ENCODE measurements at places on chromosomes 2 and 18.

DNA sequence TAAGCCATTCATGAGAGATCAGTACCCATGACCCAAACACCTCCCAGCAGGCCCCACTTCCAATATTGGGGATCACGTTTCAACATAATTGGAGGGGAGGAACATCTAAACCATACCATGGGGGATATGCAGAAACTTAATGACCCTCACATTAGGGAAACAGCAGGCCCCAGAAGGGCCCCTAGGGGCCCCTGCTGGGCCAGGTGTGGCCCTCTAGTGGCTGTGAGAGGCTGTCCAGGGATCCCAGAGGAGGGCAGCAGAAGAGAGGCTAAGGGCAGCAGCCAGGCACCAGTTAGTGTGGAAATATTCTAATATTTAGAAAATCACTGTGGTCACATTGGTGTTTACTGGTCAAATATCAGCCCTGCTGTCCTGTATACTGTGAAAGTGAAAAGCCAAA, 49.3 kb upstream of the ANKRD44 start:
- no peak for DNase-seq

GRCh38 chr2:135072125-135072997, 20.3 kb downstream of the RAB3GAP1 start:
- no peak for DNase-seq

DNA sequence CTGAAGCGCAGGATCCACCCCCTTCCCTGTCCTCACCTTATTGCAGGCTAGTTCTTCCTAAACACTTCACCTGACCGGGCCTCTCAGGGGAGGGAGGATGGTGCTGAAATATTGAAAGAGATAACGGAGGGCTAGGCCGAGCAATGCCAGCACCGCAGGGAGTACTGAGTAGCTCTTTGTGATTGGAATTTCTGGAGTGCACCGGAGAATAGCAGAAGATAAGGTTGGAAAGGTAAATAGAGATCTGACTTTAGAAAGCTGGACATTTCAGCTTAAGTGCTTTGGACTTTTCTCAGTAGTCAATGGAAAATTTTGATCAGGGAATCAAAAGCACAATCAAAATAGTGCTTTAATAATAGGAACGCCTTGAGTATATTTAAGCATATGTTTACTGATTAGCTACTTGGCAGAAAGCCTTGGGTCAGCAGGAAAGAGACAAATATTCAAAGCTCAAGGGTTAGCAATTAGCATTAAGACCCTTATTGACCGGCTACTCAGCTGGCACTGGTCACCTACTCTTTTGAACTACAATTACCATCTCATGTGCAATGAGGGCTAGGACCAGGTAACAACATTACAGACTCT, 142.9 kb upstream of the NDUFV2 start:
- no peak for DNase-seq

GRCh38 chr2:174300114-174300513, 34.6 kb upstream of the SP9 start:
- no peak for DNase-seq

- DNase-seq = no peak
Observed at GRCh38 chr18:50395093-50395492, 20.2 kb downstream of the SKA1 start.

GRCh38 chr2:173652767-173653431, 298.2 kb downstream of the CDCA7 start:
- DNase-seq = no peak

DNA sequence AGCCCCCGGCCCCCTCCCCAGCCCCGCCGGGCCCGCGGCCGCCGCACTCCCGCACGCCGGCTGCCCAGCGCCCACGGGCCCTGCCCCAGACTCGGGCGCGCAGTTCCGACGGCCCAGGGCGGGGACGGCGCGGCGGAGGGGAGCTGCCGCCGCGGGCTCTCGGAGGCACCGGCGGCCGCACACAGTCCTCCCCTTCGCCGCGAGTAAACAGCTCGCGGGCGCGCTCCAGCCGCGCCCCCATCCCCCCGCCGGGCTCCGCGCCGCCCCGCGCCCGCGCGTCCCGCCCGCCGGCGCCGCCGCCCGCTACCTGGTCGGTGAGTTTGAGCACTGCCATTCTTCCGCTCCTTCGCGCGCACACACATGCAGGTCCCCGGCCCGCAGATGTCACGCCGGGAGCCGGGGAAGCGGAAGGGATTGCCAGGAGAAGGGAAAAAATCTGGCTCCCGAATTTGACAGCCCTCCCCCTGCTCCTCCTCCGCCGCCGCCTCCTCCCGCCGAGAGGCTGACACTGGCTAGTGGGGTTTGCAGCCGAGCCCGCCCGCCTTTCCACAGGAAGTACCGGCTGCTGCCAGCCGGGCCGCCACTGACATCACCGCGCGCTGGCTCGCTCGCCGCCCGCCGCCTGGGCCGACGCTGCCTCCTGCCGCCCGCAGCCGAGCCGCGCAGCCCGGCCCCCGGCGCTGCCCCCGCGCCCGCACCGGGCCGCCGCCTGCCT, at the start of gene ANKRD44:
Gene ANKRD44 (minus strand): TSS at position 510 of the 715 bp plus-strand sequence. CDS start 176 bp downstream, at position 334.
- DNase-seq = peak; percentile 70

DNA sequence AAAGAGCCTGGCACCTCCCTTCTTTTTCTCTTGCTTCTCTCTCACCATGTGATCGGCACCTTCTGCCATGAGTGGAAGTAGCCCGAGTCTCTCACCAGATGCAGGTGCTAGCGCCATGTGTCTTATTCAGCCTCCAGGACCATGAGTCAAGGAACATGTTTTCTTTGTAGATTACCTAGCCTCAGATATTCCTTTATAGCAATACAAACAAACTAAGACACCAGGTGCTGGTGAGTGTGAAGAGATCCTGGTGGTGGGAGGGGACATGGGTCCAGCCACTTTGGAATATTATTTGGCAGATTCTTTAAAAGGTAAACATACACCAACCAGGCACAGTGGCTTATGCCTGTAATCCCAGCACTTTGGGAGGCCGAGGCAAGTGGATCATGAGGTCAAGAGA, 5.9 kb upstream of the USP40 start:
- no peak for DNase-seq

- DNase-seq = no peak
Observed at GRCh38 chr2:172445851-172446250, 18.5 kb downstream of the ITGA6 start.

GRCh38 chr2:199228887-199229819, 228.6 kb downstream of the SATB2 start:
- no peak for DNase-seq

- peak; percentile 35 for DNase-seq
Observed at GRCh38 chr2:20106746-20107145, 55.3 kb upstream of the LAPTM4A start.

- no peak for DNase-seq
Observed at GRCh38 chr2:165568361-165568760, 98.9 kb downstream of the CSRNP3 start.

- no peak for DNase-seq
Observed at GRCh38 chr2:40168546-40168945, 283.3 kb downstream of the SLC8A1 start.

- no peak for DNase-seq
Observed at GRCh38 chr2:114009205-114009944, 119.5 kb downstream of the ACTR3 start.

- DNase-seq = peak; percentile 8
Observed at GRCh38 chr2:71545572-71546274, 92.4 kb downstream of the DYSF start.

DNA sequence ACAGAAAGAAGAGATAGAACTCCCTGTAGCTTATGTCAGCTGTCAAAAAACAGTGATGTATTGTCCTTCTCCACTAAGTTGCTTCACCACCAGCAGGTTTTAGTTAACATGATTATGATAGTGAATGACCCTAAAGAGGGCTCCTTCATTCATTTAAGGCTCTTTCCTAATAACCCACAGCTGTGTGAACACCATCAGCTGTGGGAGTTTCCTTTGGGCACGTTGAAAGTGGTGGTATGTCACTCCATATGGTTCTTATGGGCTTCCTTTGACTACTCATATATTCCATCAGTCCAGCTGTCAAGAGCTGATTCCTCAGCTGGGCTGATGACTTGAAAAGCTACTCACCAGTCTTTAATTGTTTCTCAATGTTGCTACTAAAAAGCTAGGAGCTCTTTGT, 210.3 kb downstream of the UBE2E3 start:
- DNase-seq = no peak

- DNase-seq = no peak
Observed at GRCh38 chr2:40488101-40488601, 36.3 kb upstream of the SLC8A1 start.

DNA sequence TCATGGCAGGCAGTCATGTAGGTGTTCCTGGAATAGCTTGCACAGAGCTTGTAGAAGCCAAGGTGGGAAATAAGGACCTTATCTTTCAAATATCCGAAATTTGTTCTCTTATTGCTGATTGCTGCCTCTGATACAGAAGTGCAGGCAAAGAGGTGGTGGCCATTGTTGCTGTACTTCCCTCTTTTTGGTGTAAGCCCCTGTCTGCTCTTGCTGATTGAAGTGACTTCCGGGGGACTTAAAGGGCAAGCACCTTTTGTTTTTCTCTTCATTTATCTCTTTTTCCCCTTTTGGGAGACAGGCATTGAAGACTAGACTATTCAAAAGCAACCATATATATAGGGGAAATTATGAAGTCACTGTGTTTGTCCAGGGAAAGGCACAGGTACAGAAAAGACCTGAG, 131.6 kb upstream of the OTX1 start:
- no peak for DNase-seq

DNA sequence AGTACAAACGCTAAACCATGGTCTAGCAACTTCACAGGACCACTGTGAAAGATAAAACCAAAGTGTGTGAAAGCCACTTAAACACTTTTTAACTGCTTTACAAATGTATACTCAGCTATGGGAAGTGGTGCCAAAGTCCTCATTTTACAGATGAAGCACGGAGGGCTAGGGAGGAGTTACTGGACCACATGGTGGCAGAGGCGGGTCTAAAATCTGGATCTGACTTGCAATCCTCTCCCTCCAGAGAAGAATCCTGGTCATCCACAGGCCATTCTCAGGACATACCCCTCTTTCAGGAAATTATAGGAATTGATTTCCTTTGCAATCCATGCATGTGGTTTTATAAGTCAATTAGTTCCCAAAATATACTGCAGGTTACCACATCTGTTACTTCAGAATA, 84.6 kb upstream of the GYPC start:
- no peak for DNase-seq

DNA sequence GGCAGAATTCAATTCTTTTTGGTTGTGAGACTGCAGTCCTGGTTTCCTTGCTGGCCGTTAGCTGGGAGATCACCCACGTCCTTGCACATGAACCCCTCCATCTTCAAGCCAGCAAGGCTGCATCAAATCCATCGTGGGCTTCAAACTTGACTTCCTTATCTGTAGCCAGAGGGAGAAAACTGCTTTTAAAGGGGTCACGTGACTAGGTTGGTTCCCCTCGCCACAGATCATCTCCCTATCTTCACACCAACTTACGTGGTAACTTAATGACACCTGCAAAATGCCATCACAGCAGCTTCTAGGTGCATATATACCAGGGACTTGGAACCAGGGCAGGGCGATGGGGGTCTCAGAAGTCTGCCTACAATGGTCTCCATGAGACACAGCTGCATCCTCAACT, 169.5 kb downstream of the MTCL1 start:
- no peak for DNase-seq

- DNase-seq = no peak
Observed at GRCh38 chr2:150769421-150769820, 282.0 kb upstream of the RND3 start.

- DNase-seq = no peak
Observed at GRCh38 chr2:166494140-166494624, at the start of gene SCN7A. TSS of gene SCN7A (minus strand) at chr2:166494249. CDS start at chr2:166477696, 16,553 bp downstream.

- no peak for DNase-seq
Observed at GRCh38 chr18:49815927-49816326, 2.6 kb upstream of the ACAA2 start.

DNA sequence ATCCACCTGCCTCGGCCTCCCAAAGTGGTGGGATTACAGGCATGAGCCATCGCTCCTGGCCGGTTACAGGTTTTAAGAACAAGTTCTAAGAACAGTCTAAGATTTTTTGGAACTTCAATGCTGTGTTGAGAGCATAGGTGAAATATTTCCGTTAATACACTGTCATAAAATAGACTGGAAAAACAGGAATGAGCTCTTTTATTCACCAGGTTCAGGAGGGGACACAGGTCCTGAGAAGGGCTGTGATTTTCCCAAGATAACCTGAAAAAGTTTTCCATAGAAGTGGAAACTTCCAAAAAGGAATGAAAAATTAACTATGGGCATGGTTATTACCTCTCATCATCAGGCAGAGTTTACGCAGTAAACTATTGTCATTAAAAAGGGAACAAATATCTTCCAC, 97.6 kb upstream of the TMEM178A start:
- no peak for DNase-seq

GRCh38 chr18:39705362-39705761, 2139.8 kb upstream of the CELF4 start:
- no peak for DNase-seq

- no peak for DNase-seq
Observed at GRCh38 chr2:148725564-148725963, 81.0 kb downstream of the EPC2 start.

- no peak for DNase-seq
Observed at GRCh38 chr2:190110131-190110530, 47.6 kb upstream of the MSTN start.

DNA sequence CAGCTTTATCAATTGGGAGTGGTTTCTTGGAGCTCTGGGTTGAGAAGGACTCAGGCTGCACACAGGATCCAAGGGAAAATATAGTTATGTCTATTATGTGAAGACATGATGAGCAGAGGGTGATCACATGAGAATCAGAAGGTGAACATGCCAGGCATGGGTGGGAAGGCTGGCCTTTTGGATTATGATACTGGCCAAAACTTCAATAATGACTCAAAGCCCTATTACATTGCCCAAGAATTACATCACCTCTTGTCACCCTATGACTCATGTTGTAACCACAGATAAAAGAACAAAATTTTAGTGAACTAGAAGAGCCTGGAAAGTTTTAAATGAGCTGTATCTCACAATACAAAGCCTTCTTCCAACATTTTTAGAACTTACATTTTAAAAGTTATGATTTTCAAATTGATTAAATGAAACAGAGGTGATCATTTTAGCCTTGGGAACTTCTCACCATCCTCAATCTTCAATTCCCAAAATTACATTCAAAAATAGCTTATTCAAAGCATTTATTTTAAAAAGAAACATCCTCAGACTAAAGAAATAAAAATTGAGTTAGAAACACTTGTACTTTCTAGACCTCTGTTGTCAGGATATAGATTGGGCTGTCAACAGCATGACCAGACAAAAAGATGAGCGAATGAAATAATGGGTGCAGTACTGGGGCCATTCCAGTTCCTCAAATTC, 428.3 kb downstream of the MBD2 start:
- no peak for DNase-seq

DNA sequence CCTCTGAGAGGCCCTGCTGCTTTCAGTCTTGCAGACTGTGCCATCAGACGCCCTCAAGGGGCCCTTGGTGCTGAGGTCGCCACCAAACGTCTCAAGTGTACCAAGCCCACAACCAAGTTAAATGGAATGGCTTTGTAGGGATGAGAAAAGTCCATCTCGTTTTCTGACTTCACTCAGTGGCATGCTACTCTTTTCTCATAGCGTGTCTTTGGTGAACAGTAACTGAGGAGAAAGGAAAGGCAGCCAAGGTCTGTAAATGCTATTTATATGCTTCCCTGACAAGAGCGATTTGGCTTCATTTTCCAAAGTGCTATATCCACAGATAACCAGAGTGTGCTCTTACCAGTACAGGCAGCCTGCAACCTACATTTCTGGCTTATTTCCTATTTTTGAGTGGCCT, 123.0 kb downstream of the MTX2 start:
- no peak for DNase-seq
